ENCODE measurements at places on chromosomes 1 and 21.
A peak's percentile ranks its signal among the peaks of the same experiment; 100 is the strongest.

DNA sequence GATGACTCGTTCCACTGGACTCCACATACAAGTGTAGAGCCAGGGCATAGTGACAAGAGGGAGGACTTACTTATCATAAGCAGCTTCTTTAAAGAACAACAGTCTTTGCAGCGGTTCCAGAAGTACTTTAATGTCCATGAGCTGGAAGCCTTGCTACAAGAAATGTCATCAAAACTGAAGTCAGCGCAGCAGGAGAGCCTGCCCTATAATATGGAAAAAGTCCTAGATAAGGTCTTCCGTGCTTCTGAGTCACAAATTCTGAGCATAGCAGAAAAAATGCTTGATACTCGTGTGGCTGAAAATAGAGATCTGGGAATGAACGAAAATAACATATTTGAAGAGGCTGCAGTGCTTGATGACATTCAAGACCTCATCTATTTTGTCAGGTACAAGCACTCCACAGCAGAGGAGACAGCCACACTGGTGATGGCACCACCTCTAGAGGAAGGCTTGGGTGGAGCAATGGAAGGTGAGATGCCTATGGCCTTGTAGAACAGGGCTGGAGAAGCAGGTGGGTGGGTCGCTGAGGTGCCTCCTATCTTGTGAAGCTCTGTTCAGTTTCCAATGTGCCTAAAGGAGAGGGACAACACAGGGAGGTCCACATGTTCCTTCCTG, 12.1 kb downstream of the MIA3 start:
- no peak for DNase-seq

DNA sequence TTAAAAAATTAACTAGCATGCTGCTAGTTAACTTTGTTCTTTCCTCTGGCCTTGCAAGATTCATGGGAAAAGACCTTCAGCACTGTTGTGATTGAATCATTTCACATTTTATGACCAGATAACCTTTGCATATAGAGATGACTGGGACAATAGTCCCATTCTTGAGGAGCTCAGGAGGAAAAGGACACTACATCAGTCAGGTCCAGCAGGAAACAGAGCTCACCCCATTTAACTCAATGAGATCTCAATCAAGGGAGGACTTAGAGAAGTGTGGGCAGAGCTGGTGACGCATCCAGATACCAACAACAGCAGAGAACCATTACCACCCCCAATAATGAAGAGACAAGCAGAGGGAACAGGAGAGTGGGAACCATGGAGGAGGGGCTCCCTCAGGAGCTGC, 109.4 kb upstream of the GUCA2B start:
- DNase-seq, result no peak

DNA sequence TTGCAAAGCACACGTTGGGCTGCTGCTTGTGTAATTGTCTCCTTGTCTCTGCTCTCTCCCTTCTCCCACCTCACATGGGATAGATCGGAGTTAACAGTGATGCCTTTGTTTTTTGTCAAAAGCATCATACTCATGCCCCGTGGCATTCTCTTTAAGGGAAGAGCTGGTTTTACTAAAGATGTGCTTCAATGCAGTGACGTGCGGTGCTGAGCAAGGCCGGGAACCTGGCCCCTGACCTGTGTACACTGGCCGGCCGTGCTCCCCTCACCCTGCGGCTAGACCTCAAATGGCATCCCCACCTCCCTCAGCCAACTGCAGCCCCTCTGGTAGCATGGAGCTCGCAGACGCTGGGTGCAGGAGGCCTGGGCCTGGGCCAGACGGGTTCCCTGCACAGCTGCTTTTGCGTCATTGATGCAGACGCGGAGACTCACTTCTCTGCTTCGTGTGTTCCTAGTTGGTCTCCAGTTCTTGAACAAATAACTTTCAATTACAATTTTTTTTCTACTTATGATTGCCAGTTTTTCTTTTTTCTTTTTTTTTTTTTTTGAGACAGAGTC, 19.9 kb downstream of the AGPAT3 start:
- DNase-seq, result no peak

- no peak for DNase-seq
These were observed 8.1 kb upstream of the ST3GAL3 start for GRCh38 chr1:43699281-43699680.

- no peak for DNase-seq
These were observed 36.7 kb downstream of the CHD5 start for GRCh38 chr1:6143395-6143794.

GRCh38 chr1:112030157-112030556, 40.7 kb upstream of the KCND3 start:
- no peak for DNase-seq

DNA sequence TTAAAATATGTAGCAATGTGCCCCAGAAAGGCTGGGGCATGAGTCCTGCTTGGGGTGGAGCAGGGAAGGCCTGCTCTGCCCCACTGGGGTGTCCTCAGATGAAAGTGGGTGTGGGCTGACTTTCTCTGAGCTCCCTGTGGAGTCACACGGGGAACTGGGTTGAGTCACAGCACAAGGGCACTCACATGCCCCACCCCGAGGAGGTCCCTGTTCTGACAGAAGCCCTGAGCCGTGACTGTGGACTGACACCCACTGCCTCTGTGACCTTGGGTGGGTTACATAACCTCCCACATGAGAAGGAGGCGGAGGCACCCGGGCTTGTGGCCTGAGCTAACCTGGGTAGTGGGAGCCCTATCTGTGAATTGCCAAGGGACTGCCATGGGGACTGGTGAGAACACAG, 52.5 kb upstream of the TINAGL1 start:
- DNase-seq, result no peak

GRCh38 chr1:145912128-145912641, 2.3 kb upstream of the ITGA10 start:
- DNase-seq, result no peak

- DNase-seq, result no peak
These were observed 147.5 kb upstream of the FGGY start for GRCh38 chr1:59149435-59149834.

GRCh38 chr1:50135716-50136115, 27.0 kb downstream of the ELAVL4 start:
- no peak for DNase-seq

DNA sequence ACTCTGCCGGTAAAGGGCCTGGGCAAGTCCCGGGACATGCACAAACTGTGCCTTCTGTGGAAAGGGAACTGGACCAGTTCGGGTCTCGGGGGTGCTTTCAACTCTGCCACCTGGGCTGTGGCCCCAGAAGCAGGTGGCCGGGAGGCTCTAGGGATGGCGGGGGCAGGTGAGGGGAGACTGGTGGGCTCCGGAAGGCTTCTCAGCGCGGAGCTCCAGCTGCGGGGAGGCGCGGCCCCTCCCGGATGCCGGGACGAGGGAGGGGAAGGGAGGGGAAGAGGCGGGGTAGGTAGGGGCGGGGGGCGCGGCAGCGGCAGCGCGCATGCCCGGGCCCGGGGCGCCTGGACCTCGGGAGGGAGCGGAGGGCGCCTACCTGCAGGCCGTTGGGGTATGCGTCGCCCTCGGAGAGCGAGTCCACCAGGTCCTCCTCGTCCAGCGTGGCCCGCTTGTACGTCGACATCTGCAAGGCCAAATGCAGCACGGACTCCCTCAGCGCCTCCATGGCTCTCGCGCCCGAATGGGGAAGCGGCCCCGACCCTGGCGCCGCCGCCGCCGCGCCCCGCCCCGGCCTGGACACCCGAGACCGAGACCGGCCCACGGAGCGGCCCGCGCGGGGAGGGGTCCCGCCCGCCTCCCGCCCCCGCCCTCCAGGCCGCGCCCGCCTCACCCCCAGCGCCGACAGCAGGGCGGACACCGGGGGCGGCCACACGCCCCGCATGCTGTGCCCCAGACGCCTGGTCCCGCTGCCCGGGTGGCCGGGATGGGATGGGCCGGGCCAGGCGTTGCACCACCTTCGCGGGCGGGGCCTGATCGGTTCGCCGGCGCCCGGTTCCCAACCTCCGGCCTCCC, at the start of gene ECE1:
ECE1 (minus strand) TSS at position 764 of the 846 bp plus-strand sequence; CDS start at position 715, 49 bp downstream.
- peak; percentile 83 for DNase-seq

DNA sequence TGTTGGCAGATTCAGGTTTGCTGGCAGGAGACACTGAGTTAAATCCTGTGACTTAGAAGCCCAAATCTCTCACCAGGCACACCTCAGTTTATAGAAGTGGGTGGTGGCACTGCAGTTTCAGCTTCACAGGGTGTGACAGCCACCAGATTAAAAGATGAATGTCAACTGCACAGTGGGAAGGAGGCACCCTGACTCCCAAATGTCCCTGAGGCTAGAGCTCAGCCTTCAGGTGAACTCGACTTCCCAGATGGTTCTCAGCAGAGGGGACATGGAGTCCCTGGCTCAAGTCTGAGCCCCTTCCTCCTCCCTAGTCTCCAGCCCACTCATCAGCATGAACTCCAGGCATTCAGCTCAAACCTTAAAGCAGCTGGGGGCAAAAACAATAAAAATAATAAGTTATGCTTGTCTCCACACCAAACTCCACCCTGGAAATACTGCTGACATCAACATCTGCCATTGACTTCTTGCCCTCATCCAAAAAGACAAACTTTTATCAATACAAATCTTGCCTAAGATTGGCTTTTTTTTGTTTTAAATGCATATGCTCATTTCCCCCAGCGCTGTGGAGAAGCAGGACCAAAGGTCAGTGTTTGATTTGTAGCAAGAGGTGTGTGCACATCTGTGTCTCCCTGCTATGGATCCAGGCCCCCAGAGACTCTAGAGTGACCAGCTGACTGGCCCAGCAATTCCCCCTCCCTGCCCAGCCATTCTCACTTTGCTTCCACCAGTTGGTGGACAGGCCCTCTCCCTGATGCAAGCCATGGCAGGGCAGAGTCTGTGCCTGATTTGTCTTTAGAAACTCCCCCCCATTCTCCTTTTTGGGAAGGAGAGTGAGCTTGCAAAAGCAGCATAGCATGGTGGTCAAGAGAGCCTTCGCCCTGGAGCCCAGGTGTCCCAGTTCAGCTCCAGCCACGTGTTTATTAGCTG, 18.5 kb upstream of the S100A7 start:
- DNase-seq, result no peak

DNA sequence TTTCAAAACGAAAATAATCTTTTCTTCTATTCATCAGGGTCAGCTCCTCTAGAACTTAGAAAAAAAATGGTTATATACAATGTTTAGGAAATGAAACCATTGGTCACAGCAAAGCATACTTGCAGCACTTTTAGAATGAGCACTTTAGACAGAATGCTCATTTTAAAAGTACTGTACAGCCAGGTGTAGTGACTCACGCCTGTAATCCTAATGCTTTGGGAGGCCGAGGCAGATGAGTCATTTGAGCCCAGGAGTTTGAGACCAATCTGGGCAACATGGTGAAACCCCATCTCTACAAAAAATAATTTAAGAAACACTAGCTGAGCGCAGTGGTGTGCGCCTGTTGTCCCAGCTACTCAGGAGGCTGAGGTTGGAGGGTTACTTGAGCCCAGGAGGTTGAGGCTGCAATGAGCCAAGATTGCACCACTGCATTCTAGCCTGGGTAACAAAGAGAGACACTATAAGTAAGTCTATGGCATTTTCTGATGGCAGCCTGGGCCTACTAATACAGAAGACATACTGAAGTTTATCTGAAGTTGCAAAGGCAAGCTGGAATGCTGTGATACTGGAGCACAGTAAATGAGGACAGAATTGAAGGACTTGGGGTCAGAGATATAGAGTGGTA, 48.9 kb upstream of the ZNF326 start:
- peak; percentile 31 for DNase-seq

GRCh38 chr1:28111157-28111556, 22.7 kb upstream of the EYA3 start:
- no peak for DNase-seq

GRCh38 chr1:172823534-172823933, 164.6 kb downstream of the FASLG start:
- no peak for DNase-seq

GRCh38 chr1:27142464-27142863, 12.5 kb downstream of the SLC9A1 start:
- DNase-seq, result no peak

GRCh38 chr1:202283379-202283844, 58.3 kb downstream of the UBE2T start:
- peak; percentile 91 for DNase-seq

- DNase-seq, result peak; percentile 54
These were observed 1.9 kb downstream of the TMEM53 start for GRCh38 chr1:44672254-44672955.

GRCh38 chr1:40840526-40841323, 21.4 kb downstream of the CITED4 start:
- no peak for DNase-seq

- DNase-seq, result no peak
These were observed 114.4 kb upstream of the ZC3H12A start for GRCh38 chr1:37360011-37360410.
